Progenitor cell of endocrine pancreas (in vitro differentiated cells): ENCODE measurements at places on chromosomes 12 and 14. TPM values are rescaled to one million over a fixed set of nuclear protein-coding genes. Genes with fewer than 3 reads are reported as not detected.

GLT1D1 gene
- 5.7 and 6.5 TPM in 2 replicates for total RNA-seq

- peak overlapping the region; percentile 99 for H3K4me3 ChIP-seq
- peak overlapping the region; percentile 100 for H3K27ac ChIP-seq
- no peaks in the 10 kb centered on the region for H3K27me3 ChIP-seq
- DNase-seq = no peak
- H3K36me3 ChIP-seq = peaks cover 2% of the 10 kb centered on the region
- peaks cover 32% of the 10 kb centered on the region for H3K4me1 ChIP-seq
These were observed 1.2 kb downstream of the KLHDC2 start for GRCh38 chr14:49769171-49769570.

GRCh38 chr14:77040059-77040740 is 11.7 kb upstream of the IRF2BPL start:
- H3K4me3 ChIP-seq = peak overlapping the region; percentile 68
- peak overlapping the region; percentile 93 for H3K27ac ChIP-seq
- no peaks in the 10 kb centered on the region for H3K27me3 ChIP-seq
- peak; percentile 48 for DNase-seq

DNA sequence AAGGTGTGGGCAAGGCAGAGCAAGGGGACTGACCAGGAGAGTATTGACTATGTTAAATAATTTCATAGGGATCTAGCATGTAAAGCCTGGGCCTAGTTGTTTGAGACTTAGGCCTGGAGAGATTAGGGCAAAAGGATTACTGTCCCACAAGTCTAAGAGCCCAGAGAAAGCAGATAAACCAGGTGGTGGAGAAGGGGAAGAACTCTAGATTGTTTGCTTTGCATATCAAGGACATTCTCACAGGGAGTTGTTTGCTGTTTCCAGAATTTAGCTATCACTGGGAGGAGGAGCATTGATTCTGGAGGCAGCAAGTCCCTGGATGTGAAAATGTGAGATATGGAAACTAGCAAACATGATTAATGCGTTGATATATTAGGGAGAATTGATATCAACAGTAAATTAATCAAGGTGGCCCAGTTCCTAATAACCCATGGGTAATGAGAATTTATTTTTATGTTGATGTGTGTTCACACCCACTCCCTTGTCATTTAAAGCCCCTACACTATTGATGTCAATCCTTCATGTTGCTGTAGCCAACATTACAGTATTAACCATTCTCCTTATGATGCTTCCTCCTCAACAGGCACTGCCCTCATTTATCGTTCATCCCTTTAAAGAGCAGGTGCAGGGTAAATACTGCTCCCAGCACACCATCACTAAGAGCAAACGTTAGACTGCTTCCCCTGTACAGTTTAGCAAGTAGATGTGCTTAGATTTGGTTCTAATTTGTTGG is 1666.7 kb upstream of the FLRT2 start:
- H3K4me1 ChIP-seq = peaks cover 11% of the 10 kb centered on the region
- H3K4me3 ChIP-seq = no peak overlapping the region
- no peaks in the 10 kb centered on the region for H3K36me3 ChIP-seq
- no peaks in the 10 kb centered on the region for H3K27me3 ChIP-seq
- no peak for DNase-seq
- H3K27ac ChIP-seq = no peak overlapping the region

- no peak overlapping the region for H3K27ac ChIP-seq
- H3K27me3 ChIP-seq = peaks cover 5% of the 10 kb centered on the region
- no peak overlapping the region for H3K4me3 ChIP-seq
- H3K4me1 ChIP-seq = no peaks in the 10 kb centered on the region
These were observed 39.0 kb upstream of the HDAC7 start for GRCh38 chr12:47858511-47859266.

GRCh38 chr12:66662179-66662578 is 16.7 kb downstream of the GRIP1 start:
- no peaks in the 10 kb centered on the region for H3K27me3 ChIP-seq
- no peaks in the 10 kb centered on the region for H3K4me1 ChIP-seq
- H3K4me3 ChIP-seq = no peak overlapping the region
- DNase-seq = no peak

DNA sequence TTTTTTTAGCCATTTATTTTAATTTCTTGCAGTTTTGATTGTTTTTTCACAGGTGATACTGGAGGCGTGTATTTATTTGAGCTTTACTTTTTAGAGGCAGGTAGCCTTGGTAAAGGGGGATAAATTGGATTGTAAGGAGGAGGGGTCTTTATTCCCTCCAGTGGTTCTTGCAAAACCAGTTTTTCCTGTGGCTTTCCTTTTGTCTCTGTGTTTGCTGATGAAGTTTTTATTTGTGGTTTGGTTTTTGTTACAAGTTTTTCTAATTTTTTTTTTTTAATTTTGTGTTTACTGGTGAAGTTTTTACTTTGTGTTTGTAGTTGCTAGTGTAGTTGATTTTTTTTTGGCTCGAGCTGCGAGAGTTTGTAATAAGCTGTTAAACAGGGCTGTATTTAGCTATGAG is 278.5 kb downstream of the PRKD1 start:
- H3K4me1 ChIP-seq = peaks cover 1% of the 10 kb centered on the region
- peaks cover 48% of the 10 kb centered on the region for H3K36me3 ChIP-seq
- no peak overlapping the region for H3K27ac ChIP-seq
- no peak for DNase-seq
- H3K4me3 ChIP-seq = no peak overlapping the region
- no peaks in the 10 kb centered on the region for H3K27me3 ChIP-seq

DNA sequence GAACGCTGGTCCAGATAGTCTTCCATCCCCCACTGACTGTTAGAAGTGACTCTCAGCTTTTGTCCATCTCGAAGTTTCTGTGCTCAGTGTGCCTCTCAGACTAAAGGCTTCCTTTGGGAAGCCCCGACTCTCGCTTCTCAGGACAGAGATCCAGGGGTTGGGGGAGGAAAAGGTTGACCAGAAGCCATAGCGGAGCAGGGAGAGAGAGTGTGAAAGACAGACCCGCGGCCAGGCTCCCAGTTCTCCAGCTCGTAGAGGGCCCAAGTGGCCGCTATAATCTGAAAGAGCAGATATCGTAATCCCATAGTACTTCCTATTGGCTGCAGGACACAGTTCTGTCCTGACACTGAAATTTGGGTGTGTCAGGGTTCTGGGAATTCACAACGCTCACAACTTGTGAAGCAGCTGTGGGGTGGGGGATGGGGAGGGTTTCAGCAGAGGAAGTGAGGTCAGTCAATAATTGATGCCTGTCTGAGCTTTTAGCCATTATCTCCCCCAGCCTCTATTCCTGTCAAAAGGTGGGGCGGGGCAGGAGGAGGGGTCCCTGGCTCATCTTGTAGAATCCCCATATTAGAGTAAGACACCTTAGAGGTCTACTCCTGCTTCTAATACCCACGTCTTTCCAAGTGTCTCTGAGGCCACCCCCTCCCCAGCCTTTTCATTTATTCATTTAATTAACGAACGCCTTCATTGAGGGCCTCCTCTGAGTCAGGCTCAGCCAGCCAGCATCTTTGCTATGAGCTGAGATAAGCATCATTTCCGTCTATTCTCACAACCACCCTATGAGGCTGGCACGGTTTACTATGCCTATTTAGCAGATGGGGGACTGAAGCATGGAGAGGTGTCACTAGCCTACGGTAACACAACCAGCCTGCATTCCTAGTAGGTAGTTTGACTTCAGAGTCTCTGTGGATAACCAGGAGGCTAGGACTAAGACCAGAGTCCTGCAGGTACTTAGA is 1.6 kb upstream of the ACVRL1 start:
- H3K27ac ChIP-seq = no peak overlapping the region
- H3K36me3 ChIP-seq = no peaks in the 10 kb centered on the region
- DNase-seq = no peak
